Naive thymus-derived CD8-positive, alpha-beta T cell (primary cell): ENCODE measurements at places on chromosomes 16 and 17.

- DNase-seq = no peak
Measured at GRCh38 chr17:6505425-6506142, 50.8 kb downstream of the PITPNM3 start.

GRCh38 chr17:77145612-77146245 lies 5.0 kb downstream of the SEC14L1 start:
- no peak for DNase-seq

GRCh38 chr16:17228048-17228707 lies 242.6 kb downstream of the XYLT1 start:
- DNase-seq = no peak

DNA sequence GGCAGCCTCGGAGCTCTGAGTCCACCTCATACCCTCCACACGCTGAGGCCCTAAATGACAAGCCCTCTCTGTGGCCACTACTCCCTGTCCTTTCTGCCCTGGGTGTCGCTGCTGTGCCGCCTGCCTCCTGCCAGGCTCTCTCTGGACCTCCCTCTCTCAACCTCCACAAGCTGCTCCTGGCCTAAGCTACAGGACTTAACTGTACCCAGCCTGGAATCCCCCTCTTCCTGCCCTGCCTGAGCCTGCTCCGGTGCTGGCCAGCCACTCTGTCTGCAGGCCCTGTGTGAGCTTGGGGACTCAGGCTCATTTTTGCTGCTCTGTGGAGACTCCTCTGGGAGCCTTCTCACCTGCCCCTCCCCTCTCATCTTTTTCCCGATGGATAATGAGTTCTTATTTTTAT lies 21.5 kb downstream of the IFT140 start:
- no peak for DNase-seq

GRCh38 chr17:75909812-75910274 lies 5.2 kb upstream of the MRPL38 start:
- DNase-seq = no peak

GRCh38 chr17:6163612-6164333 lies 93.6 kb downstream of the WSCD1 start:
- no peak for DNase-seq

- DNase-seq = no peak
Measured at GRCh38 chr16:76946879-76947278, 244.1 kb upstream of the MON1B start.

- no peak for DNase-seq
Measured at GRCh38 chr17:1904273-1905182, 74.7 kb downstream of the RPA1 start.

GRCh38 chr16:17773698-17774101 lies 302.9 kb upstream of the XYLT1 start:
- DNase-seq = no peak

DNA sequence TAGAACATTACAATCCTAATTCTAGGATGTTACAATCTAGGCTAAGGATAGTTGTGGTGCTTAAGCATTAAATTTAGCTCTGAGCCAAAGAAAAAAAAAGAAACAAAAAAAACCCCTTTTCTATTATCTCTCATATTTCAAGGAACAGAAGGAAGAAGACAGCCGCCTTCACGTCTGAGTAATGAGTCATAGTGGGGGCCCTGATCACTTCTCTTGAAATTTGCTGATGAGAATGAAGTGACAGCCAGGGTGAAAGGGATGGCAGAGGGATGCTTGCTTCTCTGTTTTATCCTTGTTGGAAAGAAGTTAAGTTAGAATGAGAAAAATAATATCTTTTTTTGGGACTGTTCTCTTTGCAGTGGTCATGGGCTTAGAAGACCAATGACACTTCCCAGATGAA lies 82.6 kb upstream of the MPHOSPH6 start:
- DNase-seq = no peak

- DNase-seq = peak; percentile 37
Measured at GRCh38 chr16:28186752-28187151, 25.0 kb downstream of the XPO6 start.

- no peak for DNase-seq
Measured at GRCh38 chr17:80827646-80828643, 163.7 kb upstream of the CHMP6 start.

DNA sequence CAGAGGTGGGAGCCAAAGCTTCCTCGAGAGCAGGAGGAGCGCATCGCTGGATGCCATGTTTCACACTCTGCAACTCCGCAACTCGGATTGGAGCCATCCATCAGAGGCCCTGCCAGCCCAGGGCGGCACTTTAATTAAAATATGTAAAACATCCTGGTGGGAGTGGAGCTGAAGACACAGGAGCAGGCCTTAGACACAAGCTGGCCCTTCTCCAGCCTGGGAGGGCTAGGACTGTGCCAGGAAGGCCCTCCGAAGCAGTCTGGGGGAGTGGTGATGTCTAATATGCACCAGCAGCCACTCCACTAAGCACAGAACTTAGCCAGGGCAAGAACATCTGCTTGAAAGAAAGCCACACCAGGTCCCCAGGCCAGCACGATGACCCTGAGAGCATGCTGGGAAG lies 5.8 kb upstream of the CCDC182 start:
- DNase-seq = no peak

DNA sequence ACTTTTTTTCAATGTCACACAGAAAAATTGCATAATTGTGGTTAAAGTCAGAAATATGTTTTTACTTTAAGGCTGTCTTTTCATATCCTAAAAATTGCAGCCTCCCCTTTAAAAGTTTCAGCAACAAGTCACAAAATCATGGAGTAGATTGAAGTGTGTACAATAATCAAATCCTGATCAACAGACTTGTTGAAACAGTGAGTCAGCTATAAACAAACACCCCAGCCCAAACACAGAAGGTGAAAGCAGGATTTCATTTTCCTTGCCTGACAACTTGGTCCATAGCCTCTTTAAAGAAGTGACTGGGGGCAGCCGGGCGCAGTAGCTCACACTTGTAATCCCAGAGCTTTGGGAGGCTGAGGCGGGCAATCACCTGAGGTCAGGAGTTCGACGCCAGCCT lies 59.9 kb downstream of the WNT3 start:
- DNase-seq = no peak
